Muscle of leg (tissue), 16 donors: ENCODE measurements at places on chromosomes 7 and 10. TPM values are rescaled to one million over a fixed set of nuclear protein-coding genes. Genes with fewer than 3 reads are reported as not detected.

The ANKRD22 gene
- total RNA-seq = not detected

The SPDYE2B gene
- not detected for total RNA-seq

DNA sequence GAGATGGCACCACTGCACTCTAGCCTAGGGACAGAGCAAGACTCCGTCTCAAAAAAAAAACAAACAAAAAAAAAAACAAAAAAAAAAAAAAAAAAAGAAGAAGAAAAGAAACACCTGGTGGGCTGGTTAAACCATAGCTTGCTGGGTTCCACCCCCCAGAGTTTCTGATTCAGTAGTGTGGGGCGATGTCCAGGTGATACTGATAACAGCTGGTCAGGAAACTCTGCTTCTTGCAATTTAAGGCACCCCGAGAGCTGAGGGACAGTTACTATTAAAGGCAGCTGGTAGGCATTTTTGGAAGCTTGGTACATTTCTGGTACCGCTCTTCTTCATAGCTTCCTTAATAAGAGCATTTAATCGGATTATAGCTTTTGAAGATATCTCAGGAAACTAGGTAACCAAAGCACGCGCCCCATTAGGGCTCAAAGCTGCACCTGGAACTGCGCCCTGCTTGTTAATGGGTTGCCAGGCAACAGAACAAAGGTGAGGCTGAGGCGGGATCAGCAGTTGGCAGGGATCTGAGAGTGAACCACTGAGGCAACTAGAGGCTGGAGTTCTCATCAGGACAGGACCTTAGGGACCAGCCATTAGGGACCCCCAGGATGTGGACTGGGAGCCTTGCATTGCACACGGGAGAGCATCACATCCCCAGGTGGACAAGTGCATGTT is 6.5 kb upstream of the SDK1 start:
- peaks cover 10% of the 10 kb centered on the region for H3K27me3 ChIP-seq
- H3K36me3 ChIP-seq = no peaks in the 10 kb centered on the region

GRCh38 chr7:157523371-157523765 is 186.6 kb downstream of the DNAJB6 start:
- H3K4me3 ChIP-seq = no peak overlapping the region
- no peak overlapping the region for H3K27ac ChIP-seq
- no peaks in the 10 kb centered on the region for H3K36me3 ChIP-seq
- H3K27me3 ChIP-seq = no peaks in the 10 kb centered on the region

DNA sequence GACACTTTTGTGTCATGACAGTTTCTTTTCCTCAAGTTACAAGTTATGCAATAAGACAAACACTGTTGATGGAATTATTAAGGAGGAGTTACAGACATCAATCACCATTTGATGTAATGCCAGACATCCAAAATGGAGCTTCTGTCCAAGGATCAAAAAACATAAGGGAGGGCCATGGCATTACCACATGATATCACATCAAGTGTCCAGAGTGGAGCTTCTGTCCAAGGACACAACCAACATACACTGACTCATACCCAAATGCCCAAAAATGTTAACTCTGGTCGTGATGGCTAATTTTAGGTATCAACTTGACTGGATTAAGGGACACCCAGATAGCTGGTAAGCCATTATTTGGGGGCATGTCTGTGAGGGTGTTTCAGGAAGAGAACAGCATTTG is 140.4 kb downstream of the DOCK4 start:
- no peak for DNase-seq
- H3K36me3 ChIP-seq = no peaks in the 10 kb centered on the region
- H3K4me1 ChIP-seq = no peaks in the 10 kb centered on the region
- no peak overlapping the region for H3K27ac ChIP-seq
- H3K4me3 ChIP-seq = no peak overlapping the region

- no peak overlapping the region for H3K4me3 ChIP-seq
- no peak overlapping the region for H3K27ac ChIP-seq
- no peaks in the 10 kb centered on the region for H3K27me3 ChIP-seq
Measured at GRCh38 chr7:84231157-84231556, 36.6 kb upstream of the SEMA3A start.

- no peak overlapping the region for H3K27ac ChIP-seq
- H3K27me3 ChIP-seq = no peaks in the 10 kb centered on the region
- no peak for DNase-seq
- no peaks in the 10 kb centered on the region for H3K36me3 ChIP-seq
- H3K4me1 ChIP-seq = peaks cover 10% of the 10 kb centered on the region
- H3K4me3 ChIP-seq = no peak overlapping the region
Measured at GRCh38 chr7:7100432-7100849, 81.9 kb upstream of the C1GALT1 start.

- DNase-seq = no peak
- H3K27me3 ChIP-seq = peaks cover 2% of the 10 kb centered on the region
- peaks cover 3% of the 10 kb centered on the region for H3K4me1 ChIP-seq
Measured at GRCh38 chr7:76424413-76425111, at the start of gene ZP3. ZP3 (plus strand) TSS chr7:76424950; CDS start chr7:76424965, 15 bp downstream.

GRCh38 chr10:104322416-104322782 is 15.9 kb downstream of the ITPRIP start:
- DNase-seq = no peak
- H3K36me3 ChIP-seq = peaks cover 9% of the 10 kb centered on the region
- peaks cover 82% of the 10 kb centered on the region for H3K4me1 ChIP-seq
- no peak overlapping the region for H3K4me3 ChIP-seq
